Iris pigment epithelial cell (primary cell): ENCODE measurements at places on chromosomes 1 and 21.

DNA sequence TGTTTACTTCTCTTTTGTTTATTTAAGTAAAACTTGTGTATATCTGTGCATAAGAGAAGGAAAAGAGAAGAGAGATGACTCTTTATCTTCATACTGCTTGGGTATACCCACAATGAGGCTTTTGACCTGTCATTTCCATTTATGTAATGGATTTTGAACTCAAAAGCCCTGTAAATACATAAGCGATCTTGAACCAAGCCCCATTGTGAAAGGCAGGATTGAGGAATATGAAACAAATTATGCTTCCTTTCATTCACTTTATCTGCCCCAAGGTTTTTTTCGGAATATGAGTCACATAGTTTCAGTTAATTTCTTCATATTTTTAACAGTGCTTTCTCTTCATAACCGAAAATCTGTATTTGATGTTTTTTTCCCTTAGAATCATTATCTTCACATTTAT, 21.4 kb downstream of the CNST start:
- DNase-seq: peak; percentile 83

DNA sequence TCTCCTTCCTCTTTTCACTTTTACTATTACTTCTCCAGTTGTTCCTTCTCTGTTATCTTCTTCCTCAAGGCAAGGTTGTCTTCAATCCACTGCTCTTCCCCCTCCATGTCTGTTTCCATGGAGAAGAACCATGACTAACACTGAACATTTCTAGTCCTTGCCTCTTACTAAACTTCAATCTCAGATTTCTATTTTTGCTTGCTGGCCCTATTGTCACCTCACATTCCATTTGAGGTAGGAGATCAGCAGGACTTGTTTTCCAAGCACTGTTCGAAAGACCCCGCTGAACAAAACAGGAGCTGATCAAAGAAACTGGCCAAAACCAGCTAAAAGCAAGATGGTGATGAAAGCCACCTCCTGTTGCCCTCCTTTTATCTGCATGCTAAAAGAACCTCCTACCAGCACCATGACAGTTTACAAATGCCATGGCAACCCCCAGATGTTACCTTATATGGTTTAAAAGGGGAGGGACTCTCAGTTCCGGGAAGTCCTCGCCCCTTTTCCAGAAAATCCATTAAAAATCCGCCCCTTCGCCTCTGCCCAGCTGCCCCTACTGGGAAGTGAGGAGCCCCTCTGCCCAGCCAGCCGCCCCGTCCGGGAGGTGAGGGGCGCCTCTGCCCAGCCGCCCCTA, 22.6 kb downstream of the GON4L start:
- DNase-seq: peak; percentile 76

- DNase-seq: no peak
Measured at GRCh38 chr1:7421471-7422075, 349.5 kb upstream of the VAMP3 start.

DNA sequence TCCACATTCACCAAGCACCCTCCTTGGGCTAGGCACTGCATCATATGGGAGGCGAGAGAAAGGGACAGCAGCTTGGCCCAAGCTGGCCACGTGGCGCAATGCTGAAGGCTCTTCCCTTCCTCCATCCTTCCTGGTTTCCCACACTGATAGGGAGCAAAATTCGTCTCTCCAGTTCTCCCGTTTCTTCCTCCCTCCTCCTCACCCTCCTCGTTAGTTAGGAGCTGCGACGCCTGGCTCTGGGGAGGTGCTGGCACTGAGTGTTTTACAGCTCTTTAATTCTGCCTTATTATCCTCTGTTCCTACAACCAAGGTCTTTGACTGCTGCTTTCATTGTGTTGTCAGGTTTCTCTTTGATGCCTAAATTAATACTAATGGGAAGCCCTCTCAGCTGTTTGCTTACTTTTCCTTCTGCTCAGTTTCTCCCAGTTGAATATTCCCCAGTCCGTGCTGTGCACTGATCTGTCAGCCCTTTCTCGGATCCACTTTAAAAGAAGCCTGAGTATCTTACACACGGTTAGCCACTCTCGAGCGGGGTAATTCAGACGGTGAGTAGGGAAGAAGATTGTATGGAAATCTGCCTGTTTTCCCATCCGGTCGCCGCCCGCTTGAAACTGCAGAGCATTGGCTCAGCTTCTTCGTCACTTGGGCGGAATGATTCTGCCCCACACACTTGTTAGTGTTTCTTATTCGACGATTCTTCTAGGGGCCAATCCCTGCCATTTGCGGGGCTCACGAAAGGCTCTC, 56.2 kb upstream of the SMYD2 start:
- DNase-seq: peak; percentile 51

GRCh38 chr1:86866665-86867064, 47.3 kb downstream of the SELENOF start:
- peak; percentile 91 for DNase-seq

GRCh38 chr1:3718764-3719163, 33.5 kb upstream of the CCDC27 start:
- DNase-seq: no peak

DNA sequence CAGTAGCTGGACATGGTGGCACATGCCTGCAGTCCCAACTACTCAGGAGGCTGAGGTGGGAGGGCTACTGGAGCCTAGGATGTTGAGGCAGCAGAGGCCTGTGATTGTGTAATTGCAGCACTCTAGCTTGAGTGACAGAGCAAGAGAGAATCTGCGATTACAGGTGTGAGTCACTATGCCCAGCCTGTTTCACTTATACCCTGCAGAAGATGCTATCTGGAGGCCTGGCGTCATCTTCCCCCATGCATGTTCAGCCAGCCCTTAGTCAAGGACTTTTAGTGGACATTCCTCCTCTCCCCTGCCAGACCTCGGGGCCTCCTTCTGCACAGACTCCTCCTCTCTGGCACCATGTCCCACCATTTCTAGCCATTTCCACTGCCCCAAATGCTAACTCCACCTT, 36.3 kb upstream of the RCC2 start:
- peak; percentile 86 for DNase-seq

- no peak for DNase-seq
Measured at GRCh38 chr1:17201201-17202021, 3.5 kb upstream of the PADI1 start.

DNA sequence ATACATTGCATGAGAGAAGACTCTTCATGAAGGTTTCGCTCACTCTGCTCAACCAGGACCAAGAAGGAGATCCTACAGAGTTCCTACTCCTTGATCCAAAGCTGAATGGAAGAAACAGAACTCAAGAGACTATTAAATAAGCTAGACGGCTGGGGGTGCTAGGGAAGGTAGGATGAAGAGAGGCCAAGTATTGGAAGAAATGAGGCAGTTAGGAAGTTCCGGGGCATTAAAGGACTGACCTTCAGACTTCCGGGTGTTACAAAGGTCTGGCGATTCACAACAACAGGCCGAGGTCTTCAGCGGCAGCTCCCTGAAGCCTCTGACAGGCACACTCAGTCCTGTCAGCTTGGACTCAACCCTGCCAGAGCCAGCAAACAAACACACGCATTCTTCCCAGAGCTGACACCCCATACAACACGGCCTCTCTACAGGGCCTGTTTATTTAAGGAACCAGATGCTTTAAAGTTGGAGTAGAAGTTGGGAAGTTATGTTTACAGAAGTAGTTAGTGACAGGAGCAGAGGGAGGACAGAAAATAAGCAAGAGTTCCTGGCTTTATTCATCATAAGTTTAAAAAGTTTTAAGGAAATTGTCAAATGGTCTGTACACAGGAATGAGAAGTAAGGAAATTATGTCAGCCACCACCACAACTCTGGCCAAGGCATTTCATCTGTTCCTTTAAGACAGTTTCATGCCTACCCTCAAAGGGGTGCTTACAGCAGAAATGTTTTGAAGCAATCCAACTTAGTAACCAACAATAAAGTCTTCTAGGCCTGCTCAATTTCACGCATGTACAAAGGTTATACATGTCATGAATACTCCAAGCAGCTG, 4.7 kb downstream of the SORT1 start:
- peak; percentile 79 for DNase-seq

GRCh38 chr1:23470282-23471070, 13.5 kb downstream of the ASAP3 start:
- peak; percentile 68 for DNase-seq

- DNase-seq: no peak
Measured at GRCh38 chr1:17697458-17697857, 57.7 kb upstream of the ACTL8 start.

DNA sequence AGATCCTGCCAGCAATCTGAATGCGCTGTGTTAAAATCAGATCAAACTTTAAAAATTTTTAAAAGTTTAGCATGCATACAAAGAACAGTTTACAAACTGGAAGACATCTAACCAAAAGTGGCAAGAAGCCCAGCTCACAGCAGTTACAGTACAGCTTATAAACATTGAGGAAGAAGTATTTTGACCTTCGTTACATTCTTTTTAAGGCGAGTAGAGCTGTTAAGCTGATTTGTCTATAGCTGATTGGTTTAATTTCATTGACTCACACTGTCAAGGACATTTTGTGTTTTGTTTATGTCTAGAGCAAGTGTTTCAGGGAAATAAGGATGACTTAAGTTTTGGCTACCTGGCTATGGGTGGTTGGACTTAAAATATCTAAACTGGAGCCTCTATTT, 3.0 kb upstream of the PGM1 start:
- DNase-seq: peak; percentile 94

GRCh38 chr1:159000625-159001024, 9.1 kb upstream of the IFI16 start:
- peak; percentile 95 for DNase-seq

GRCh38 chr1:184743062-184743756, 11.4 kb downstream of the EDEM3 start:
- DNase-seq: no peak

DNA sequence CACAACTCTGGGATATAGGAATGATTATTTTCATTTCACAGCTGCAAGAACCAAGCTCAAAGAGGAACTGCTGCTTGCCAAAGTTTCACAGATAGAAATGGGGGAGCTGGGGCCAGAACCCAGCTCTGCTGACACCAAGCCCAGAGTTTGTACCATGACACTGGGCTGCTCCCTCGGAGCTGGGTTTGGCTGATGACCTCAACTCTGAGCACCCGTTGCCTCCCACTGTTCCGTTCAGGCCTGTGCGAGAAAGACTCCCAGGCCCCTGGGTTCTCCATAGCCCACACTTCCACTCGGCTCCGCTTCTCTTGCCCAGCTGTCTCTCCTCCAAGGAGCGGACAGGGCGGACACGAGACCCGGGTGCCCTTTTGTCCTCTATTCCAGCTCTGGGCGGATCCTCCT, 55.2 kb downstream of the NGF start:
- DNase-seq: no peak

GRCh38 chr1:62439652-62440371, 3.0 kb downstream of the USP1 start:
- peak; percentile 13 for DNase-seq

DNA sequence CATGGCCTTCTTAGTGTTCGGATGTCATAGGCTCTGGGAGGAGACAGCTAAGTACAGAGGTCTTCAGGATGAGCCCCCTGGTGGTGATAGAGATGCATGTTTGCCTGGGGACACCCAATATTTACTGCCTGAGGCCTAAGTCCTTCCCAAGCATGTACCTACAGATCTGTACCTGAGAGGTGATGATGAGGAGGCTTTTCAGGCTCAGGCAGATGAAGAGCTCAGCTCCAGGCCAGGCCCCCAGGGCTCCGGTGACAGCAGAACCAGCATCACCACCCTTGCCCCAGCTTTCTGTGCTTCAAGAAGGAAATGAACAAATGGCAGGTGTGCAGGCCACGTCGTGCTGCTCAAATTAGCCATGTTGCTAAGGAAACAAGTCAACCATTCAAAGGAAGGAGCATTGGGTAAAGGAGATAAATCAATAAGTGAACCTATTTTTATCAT, 21.1 kb downstream of the CACNA1E start:
- DNase-seq: peak; percentile 14

DNA sequence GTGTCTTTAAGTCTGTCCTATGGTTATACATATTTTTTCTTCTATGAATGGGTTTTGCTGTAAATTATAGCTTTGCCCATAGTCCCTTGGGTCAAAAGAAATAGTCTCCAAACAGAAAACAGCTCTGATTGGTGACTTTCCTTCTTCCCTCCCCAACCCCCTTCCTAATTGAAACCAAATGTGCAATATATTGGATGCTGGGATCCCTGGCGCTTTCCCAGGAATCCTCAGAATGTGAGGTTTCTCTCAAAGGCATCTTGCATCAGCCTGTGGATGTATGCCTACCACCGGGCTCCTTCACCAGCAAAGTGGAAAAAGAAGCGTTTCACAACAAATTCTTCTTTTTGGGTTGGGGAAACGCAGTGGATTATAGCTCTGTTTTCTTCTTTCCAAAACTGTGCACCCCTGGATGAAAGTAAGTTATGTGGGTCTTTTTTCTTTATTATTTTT, at the start of gene DDR2:
Gene DDR2 (plus strand): TSS at position 248 of the 450 bp plus-strand sequence. CDS start 86,600 bp downstream, outside the sequence.
- DNase-seq: peak; percentile 77

DNA sequence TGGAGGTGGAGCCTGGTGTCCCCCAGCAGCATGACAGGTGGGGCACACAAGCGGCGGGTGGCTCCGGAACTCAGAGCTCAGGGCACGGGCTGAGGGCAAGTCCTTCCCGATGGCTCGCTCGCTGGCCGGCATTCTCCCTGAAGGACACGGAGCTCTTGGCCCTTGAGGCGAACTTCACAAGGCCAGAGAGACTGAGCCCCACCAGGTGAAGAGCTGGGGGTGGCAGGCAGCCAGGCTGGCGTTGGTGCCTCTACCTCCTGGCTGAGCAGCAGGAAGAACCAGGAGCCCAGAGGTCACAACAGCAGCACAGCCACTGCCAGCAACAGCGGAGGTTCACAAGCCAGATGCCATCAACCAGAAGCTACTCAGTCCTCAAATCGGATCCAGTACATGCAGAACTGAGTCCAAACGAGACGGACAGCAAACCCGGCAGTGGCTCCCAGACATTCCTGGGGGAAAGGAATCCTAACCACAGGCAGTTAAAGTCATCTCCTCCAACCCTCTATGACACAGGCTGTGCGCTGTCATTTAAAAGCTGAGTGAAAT, 54.1 kb downstream of the NPHP4 start:
- peak; percentile 70 for DNase-seq

DNA sequence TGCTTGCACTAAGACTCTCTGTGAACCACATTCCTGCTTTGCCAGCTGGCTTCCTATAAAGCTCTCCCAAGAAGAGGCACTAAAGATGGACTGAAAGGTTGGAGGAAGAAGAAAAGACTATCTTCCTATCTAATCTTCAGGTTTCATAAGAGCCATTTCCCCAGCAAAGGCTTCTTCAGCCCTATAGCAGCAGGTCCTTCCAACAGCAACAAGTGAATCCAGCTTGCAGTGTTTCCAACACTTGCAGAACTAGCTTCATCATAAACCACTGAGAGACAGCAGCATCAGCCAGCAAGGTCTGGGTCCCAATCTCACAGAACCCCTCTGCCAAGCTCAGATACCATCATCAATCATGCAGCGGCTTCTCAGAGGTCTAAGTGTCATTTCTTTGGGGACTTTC, 28.1 kb downstream of the FOXJ3 start:
- DNase-seq: no peak

- DNase-seq: peak; percentile 28
Measured at GRCh38 chr1:110152133-110152785, 2.0 kb downstream of the SLC6A17 start.

DNA sequence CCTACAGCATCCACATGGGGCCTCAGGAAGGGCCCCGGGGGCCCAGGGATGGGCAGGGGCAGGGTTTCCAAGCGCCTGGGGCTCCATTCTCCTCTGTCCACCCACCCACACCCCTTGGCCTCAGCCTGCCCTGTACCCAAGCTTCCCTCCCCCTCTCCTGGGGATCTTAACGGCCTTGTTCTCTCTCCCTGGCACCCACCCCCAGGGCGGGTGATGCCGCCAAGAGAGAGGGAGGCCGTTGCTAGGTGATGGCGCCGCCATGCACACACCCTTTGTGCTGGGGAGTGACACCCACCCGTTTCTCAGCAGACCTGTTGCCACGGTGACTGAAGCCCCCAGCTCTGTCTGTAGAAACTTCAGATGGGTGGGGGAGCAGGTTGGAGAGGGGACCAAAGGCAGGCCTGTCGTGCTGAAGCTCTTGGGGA, 7.6 kb downstream of the GPR37L1 start:
- no peak for DNase-seq
